Activated naive CD4-positive, alpha-beta T cell treated with anti-CD3 and anti-CD28 coated beads, Interleukin-2, amount 10 ng/mL, durations not matched to agents 7 days and 5 days (primary cell): ENCODE measurements at places on chromosomes 7 and 10.

DNA sequence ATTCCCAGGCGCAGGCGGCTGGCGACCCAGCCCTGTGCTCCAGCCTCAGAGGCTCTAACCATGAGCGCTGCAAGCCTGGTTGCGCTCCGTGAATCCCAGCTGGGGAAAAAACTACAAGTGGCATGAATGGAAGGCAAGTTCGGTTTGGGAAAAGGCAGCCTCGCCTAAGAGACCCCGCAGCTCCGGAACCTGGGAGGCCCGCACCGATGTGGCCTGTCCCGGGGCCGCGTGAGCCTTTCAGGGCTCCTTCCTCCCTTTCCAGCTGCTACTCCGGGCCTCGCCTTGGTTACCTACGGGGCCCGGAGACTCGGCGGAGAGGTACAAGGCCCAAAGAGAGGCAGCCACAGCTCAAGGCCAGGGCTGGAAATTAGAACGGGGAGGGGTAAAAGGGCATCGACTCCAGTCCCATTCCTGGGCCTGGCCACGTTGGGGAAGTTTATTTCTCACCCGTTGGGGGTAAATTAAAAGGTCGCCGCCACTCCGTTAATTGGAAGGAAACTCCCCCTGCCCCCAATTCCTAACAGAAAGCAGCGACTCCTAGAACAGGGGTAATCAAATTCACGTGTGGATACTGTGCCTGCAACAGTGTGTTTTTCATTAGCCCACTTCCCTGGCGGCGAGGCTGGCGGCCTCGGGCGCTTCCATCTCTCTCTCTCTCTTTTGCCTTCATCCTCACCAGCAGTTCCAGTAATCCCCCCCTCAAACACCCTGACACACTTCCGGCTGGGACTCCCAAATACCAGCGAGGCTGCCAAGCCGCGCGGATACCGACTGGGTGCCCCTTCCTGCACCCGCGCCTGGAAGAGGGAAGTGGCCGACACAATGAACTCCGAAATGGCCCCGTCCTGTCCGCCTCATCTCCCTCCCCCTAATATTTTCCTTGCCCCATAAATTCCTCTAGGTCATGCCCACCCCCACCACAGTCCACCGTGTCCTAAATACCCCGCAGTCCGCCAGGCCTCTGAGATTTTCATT is 1.5 kb upstream of the HOXA9 start:
- no peak for DNase-seq

DNA sequence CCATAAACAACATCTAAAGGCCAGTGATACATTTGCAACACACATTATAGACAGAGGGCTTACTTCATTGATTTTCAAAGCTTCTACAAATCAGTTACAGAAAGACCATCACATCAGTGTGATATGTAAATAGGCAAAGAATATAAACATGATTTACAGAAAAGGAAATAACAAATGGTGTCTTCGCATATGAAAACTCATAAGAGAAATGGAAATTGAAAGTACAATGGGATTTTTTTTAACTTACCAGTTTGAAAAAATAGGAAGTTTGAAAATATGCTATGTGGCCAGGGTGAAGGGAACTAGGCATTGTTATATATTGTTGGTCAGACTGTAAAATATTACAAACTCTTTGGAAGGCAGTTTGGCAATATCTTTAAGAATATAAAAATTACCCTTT is 27.3 kb downstream of the SEC23IP start:
- no peak for DNase-seq

- no peak for DNase-seq
These were observed 246.9 kb downstream of the AHR start for GRCh38 chr7:17545348-17545747.

GRCh38 chr10:43946445-43946844 is 297.8 kb upstream of the ZNF32 start:
- DNase-seq = no peak

- DNase-seq = no peak
These were observed 52.4 kb upstream of the PFKP start for GRCh38 chr10:3014968-3015367.

DNA sequence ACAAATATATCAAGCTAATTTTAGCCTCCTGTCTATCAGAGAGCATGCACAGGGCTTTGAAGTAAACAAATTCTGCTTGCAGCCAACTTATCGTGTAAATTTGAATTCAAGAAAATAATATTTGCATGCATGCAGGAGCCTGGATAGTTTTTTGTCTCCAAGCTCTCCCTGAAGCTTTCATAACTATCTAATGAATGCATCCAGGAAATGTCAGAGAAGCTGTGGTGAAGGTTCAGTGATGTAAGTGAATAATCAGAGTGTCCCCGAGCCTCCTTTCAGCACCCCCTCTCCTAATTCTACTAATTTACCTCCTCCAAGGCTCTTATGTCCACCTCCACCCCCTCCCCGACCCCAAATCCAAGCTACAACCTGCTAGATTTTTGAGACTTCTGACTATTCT is 172.0 kb upstream of the ZNF32 start:
- no peak for DNase-seq

DNA sequence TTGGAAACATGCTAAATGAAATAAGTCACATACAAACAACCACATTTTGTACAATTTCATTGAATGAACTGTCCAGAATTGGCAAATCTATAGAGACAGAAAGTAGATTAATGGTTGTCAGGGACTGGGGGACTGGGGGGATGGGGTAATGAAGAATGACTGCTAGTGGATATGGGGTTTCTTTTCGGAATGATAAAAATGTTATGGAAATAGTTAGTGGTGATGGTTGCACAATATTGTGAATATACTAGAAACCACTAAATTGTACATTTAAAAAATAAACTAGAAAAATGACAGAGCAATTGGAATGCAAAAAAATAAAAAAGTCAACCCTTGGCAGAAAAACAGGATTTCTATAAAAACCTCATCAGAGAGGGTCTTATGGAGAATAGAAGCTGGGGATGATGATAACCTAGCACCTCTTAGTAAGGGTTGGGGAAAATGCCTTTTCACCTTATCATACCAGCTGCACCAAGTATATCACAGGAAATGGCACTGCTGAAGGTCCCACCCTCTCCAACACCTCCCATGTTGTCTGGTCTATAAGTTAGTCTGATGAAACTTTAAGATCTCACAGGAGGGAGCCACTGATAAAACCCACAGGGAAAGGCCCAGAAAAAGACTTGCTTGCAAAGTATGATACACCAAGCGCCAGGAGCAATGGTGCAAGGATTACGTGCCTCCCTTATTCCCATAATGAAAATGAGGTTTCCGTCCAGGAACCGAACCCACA is 23.1 kb upstream of the JAZF1 start:
- no peak for DNase-seq

DNA sequence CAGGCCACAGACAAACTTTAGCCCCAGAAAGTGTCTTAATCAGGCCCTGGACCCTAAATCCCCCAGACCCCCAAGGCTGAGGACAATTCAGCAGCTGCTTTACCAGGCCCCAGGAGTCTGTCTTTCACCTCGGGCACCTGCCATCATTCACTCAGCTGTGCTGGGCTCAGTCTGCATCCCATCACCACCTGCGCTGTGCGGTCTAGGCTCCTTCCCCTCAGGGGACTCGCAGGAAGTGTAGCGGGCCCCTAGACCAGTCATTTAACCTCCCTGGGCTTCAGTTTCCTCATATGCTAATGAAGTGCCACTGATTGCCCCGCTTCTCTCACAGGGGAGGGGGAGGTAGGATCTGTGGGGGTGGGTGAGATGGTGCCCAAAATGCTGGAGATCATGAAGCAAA is 76.4 kb upstream of the ZMIZ1 start:
- DNase-seq = no peak
